Suppressor macrophage treated with lipopolysaccharide for 4 hours (primary cell): ENCODE measurements at places on chromosomes 11 and 22.
A peak's percentile ranks its signal among the peaks of the same experiment; 100 is the strongest.

- DNase-seq: peak; percentile 82
Measured at GRCh38 chr11:35077709-35078469, 61.1 kb upstream of the CD44 start.

- DNase-seq: no peak
Measured at GRCh38 chr11:61636676-61637075, 43.5 kb upstream of the DAGLA start.

DNA sequence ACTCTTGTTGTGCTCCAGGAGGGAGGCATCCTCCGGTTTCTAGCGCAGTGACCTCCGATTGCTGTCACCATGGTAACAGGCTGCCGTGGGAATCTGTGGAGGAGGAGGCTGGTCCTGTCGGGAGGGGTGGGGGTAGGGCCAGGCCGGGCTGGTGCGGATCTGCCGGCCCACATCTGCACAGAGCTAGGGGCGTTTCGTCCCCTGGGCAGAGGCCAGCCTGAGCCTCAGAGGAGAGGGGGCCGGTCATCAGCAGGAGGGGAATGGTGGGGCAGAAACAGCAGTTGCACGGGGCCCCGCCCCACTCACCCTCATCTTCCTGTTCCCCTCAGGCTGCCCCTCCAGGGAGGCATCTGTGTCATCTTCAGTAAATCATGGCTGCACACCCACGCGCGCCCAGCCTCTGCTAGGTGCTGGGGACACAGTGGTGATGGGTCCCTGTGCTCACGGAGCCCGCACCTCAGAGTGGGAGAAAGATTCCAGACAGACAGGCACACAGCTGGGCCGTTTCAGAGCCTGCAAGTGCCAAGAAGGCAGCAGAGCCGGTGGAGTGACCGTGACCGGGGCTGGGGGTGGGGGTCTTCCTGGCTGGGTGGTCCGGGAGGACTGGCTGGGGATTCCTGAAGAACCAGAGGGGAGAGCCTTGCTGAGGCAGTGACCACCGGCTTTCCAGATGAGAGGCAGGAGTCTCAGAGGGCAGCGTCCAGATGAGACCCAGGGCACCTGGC, 120.5 kb downstream of the CACNA1I start:
- no peak for DNase-seq

DNA sequence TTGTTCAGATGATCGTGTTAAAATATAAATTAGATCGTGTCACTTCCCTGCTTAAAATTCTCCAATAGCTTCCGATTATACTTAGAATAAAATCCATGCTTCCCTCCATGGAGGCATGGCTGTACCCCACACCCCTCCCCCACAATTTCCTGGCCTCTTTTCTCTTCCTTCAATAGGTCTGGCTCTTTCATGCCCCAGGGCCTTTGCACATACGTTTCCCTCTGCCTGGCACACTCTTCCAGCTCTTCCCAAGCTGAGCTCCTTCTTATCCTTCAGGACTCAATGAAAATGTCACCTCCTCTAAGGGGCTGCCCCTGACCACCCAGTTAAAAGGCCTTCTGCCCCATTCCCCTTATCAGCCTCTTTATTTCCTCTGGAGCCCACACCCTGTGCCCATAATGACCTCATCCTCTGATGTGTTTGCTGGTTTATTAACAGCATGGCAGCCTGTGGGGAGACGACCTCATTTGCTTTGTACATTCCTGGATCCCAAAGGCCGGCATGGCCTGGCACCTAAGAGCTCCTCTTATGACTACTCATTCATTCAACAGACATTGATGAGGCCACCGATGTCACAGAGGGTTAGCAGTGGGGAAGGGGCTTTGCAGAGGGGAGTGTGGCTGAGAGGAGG, 9.0 kb upstream of the FLRT1 start:
- DNase-seq: no peak

DNA sequence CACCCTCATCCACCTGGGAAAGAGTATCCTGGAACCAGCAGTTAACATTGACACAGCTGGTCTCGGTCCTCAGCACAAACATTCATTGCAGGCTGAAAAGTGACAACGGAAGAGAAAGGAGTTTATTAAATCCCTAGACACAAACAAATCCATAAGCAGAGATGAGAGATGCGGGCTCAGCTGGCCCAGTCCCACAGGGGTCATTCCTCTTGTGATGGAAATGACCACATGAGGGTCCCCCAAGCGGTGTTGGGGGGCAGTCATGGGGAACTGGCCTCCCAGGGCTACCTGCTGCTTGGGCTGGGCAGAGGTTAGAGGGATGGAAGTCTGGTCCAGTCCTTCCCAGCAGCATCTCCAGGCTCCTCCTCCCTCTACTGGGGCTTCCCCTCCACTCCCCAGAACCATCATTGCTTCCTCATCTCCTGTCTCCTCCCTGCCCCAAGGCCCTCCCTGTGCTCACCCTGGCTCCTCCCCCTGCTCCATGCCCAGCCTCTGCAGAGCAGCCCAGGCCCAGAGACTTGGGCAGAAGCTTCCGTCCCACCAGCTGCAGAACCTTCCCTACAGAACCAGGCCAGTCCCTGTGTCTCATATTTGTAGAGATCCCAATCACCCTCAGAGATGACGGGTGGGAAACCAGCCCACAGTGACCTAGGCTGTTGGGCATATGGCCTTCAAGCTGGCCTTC, 5.4 kb upstream of the IGLL5 start:
- DNase-seq: peak; percentile 82

DNA sequence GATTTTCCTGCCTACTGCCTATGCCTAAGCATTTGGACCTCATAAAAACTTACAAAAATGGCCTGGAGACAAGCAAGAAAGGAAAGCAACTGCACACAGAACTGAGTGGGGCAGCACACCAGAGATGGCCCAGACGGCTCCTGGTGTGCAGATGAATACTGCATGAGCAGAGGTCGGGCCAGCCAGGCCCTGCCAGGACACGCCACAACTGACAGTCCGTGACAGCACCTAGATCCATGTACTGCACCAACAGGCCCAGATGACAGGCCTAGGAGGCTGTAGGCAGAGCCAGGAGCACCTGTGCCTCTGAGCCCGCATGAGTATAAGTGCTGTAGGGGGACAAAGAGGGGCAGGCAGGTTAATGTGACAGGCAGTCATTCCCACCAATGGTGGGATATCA, 160.2 kb downstream of the IGLL1 start:
- no peak for DNase-seq

GRCh38 chr11:6737872-6738466, 33.8 kb downstream of the OR2AG2 start:
- DNase-seq: peak; percentile 69

DNA sequence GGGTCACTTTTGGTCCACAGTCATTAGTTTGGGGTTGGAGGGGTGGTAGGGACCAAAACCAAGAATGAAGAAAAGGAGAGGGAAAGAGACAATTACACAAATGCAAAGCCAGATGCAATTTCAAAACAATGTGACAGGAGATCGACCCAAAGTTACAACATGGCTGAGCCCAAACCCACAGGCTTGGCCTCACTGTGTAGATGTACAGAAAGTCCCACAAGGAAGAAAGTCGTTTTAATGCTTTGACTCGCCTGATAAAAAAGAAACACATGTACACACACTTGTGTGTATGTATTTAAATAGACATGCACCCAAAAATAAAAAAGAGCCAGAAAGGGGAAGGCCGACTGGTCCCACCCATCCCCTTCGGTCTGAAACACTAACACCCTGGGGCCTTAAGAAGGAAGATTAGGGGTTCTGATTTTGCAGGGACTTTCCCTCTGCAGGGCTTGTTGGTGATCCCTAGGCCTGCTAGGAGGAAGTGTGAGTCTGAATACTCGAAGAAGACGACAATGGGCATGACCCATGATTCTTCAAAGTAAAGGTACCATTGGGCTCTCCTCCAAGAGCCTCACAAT, 104.1 kb downstream of the ETS1 start:
- peak; percentile 45 for DNase-seq

- peak; percentile 84 for DNase-seq
Measured at GRCh38 chr11:62546244-62546928, at the start of gene AHNAK. AHNAK (minus strand) TSS chr11:62546806; CDS start chr11:62536098, 10,708 bp downstream.

GRCh38 chr11:134071766-134072402, 3.0 kb downstream of the JAM3 start:
- DNase-seq: no peak

GRCh38 chr11:60985991-60986915, 14.8 kb downstream of the CD6 start:
- DNase-seq: peak; percentile 76

DNA sequence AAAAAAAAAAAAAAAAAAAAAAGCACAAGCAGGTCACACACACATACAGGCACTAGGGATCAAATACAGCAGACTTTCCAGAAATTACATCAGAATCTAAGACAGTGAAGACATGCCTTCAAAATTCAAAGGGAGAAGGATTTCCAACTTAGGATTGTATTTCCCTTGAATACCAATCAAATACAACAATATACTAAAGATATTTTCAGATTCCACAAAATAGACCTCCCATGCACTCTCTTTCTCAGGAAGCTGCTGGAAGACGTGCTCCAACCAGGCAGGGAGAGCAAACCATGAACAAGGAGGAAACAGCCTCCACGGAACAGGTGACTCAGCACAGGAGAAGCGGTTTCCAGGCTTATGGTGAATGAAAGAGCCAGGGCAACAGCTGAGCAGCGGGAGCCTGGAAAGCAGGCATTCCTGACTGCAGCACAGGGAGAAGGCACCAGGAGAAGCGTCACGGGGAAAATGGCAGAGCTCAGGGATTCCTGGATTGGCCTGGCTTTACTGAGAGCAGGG, 32.0 kb downstream of the TMEM184B start:
- DNase-seq: no peak

GRCh38 chr11:119196833-119197483, 9.2 kb upstream of the CBL start:
- peak; percentile 88 for DNase-seq

GRCh38 chr22:40413873-40414272, 43.5 kb downstream of the SGSM3 start:
- no peak for DNase-seq

- no peak for DNase-seq
Measured at GRCh38 chr22:43860831-43861230, 1.5 kb downstream of the SULT4A1 start.

- no peak for DNase-seq
Measured at GRCh38 chr11:7892059-7892699, 38.9 kb downstream of the OR10A6 start.

- DNase-seq: no peak
Measured at GRCh38 chr11:63554877-63555223, 8.3 kb downstream of the PLAAT2 start.

DNA sequence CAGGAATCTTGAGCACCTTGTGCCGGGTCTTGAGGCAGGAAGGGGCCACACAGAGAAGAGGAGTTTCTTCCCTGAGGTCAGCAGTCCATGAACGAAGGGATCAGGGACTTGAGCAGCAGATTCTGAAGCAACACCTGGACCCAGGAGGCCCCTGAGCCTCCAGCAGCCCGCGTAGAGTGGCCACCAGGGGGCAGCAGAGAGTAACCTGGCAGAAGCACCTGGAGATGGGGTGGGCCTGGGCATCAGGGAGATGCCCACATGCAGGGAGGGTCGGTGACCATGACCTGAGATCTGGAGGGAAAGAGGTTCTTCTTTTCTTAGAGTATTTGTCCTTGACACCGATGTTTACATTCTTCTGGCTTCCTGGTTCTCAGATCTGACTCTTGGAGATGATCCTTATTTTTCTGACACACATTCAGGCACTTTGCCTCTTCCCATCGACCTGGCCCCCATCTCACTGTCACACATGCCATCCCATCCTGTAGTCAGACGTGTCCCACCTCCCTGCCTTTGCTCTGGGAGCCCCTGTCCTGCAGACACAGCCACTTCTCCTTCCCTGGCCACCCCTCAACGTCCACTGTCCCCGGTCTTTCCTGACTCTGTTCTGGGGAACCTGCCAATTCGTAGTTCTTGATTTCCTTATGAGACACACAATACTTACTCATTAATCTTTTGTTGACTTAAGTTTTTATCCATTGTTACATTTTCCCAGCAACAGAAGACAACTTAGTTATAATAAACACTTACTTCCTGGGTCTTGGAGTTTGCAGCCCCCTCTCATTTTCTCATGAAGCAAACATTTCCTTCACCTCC, 66.5 kb downstream of the GGTLC2 start:
- peak; percentile 61 for DNase-seq

- no peak for DNase-seq
Measured at GRCh38 chr11:65288706-65289536, 25.7 kb upstream of the CDC42EP2 start.

GRCh38 chr11:109527496-109527895, 105.5 kb downstream of the C11orf87 start:
- DNase-seq: no peak

DNA sequence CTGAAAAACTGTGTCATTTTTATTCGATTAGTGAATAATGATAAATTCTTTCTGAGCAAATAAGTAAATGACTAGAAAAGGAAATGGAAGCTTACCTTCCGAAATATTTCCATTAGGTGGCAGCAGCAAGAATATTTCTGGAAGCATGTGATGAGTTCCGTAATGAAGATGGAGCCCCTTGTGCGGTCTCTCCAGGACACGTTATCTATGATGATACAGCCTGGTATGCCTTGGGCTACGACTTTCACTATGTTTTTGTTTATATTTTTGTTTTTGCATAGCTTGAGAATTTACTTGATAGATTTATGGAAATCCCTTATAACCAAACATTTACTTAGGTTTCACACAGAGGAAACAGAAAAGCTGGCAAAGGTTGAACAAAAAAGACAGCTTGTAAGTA, 25.7 kb downstream of the CASP5 start:
- DNase-seq: no peak

- no peak for DNase-seq
Measured at GRCh38 chr11:120339394-120339890, 3.2 kb downstream of the ARHGEF12 start.

DNA sequence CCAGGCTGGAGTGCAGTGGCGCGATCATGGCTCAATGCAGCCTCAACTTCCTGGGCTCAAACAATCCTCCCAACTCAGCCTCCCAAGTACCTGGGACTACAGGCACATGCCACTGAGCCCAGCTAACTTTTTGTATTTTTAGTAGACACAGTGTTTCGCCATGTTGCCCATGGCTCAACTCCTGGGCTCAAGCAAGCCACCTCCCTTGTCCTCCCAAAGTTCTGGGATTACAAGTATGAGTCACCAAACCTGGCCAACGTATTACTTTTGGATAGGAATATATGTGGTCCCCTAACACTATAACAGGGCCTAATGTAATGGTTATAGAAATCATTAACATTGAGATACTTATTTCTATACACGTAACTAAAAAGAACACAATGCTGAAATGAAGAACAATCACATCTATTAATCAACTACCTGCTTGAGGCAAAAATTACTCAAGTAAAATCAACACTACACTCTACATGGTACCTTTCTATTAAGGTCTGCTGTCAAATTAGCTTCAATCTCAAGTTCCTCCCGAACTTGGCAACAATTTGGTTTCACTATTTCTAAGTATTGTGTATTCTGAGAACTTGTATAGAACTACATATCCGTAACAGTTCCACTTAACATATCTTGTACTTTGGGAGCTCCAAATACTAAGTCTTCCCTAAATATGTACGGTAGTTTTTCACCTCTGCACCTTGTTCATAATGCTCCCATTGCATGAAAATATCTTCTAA, 124.9 kb downstream of the FCHSD2 start:
- DNase-seq: no peak

GRCh38 chr11:44633641-44634040, 68.2 kb downstream of the CD82 start:
- DNase-seq: no peak
